ENCODE measurements at places on chromosomes 13 and 19. TPM values are rescaled to one million over a fixed set of nuclear protein-coding genes. Genes with fewer than 3 reads are reported as not detected.

GRCh38 chr19:3980353-3981251 is 4.7 kb downstream of the EEF2 start:
- DNase-seq, result peak; percentile 22

The ADAMTS10 gene
- 5.9 TPM for polyA plus RNA-seq

The IL17D gene
- 2.3 TPM for polyA plus RNA-seq

DNA sequence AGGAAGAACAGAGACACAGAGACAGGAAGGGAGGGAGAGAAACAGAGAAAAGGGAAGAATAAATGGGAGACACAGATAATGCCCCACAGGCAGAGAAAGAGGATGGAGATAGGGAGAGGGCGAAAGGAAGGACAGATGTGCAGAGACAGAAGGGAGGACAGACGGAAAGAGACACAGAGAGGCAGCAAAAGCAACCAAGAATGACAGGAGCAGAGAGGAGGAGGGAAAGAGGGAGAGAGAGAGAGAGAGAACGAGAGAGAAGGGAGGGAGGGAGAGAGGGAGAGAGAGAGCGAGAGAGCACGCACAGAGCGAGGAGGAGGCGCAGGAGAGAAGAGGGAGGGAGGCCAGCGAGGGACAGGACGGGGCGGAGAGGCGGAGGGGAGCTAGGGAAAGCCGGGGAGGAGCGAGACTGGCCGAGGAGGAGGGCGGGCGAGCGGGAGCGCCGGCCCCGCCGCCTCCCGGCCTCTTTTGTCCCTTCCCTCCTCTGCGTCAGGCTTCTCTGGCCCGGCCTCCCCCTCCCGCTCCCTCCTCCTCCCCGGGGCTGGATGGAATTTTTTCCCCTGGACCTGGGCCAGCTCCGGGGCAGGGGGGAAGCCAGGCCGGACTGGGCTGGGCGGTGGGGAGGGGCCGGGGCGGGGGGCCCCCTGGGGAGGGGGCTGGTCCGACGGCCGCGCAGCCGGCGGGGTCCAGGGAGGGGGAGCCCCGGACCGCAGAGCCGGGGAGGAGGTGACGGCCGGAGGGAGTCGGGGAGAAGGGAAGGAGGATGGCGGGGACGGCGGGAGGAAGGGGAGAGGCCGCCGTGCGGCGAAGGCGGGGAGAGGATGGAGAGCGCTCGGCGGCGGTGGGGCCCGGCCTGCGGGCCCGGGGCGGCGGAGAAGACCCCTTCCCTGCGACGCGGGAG is 4.2 kb upstream of the SPACA6 start:
- DNase-seq, result peak; percentile 90

DNA sequence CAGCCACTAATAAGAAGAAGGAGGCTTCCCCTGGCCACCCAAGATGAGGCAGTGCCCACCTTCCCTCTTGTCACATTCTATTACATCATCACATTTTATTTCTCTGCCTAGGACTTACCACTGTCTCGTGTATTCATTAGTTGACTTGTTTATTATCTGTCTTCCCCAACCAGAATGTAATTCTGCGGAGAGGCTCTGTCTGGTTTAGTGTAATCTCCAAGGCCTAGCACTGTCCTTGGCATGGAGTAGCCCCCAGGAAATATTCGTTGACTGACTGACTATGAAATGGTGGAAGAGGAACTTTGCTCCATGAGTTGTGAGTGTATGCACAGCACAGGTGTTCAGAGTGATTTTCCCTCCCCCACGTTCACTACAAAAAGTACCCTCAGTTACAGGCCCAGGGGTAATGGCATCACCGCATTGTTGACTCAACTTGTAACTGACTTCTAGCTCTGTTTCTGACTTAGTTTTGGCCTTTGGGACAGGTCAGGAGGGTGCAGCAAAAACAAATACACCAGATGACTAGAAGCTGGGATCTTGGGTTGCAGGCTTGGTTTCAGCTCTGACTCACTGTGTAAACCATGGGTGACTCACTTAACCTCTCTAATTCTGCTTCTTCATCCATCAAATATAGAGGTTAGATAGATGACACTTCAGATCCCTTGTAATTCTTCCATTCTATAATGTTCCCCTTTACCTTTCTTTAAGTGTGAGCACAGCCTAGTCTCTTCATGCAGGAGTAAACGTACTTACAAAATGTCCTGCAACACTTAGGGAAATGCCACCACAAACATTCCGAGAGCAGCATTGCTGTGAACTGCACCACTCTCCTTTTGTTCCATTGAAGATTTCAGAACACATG is 229.7 kb downstream of the KCNRG start:
- DNase-seq, result no peak

DNA sequence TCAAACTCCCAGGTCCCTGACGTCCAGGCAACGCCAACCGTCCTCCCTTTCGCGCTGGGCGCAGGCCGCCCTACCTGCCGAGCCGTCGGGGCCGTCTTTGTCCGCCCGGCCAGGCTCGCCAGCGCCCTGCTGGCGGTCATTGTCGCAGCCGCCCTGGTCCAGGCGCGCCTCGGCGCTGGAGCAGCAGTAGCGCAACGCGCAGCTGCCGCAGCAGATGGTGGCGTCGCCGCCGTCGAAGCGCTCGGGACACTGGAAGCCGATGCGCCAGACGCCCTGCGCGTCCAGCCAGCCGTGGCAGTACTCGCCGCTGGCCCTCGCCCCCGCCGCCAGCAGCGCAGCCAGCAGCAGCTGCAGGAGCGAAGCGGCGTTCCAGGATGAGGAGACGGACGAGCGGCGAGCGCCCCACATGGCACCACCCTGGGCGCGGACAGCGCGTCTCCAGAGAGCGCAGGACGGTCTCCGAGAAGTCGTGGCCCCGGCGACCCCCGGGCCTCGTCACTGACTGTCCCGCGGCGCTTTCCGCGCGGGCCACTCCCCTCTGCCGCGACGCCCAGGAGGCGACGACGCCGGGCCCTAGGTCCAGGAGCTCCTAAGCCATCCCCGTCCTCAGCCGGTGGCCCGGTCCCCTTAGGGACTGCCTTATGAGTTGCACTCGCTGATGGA is 1.1 kb downstream of the SHISA2 start:
- peak; percentile 66 for DNase-seq

The CRB3 gene
- polyA plus RNA-seq, result not detected

DNA sequence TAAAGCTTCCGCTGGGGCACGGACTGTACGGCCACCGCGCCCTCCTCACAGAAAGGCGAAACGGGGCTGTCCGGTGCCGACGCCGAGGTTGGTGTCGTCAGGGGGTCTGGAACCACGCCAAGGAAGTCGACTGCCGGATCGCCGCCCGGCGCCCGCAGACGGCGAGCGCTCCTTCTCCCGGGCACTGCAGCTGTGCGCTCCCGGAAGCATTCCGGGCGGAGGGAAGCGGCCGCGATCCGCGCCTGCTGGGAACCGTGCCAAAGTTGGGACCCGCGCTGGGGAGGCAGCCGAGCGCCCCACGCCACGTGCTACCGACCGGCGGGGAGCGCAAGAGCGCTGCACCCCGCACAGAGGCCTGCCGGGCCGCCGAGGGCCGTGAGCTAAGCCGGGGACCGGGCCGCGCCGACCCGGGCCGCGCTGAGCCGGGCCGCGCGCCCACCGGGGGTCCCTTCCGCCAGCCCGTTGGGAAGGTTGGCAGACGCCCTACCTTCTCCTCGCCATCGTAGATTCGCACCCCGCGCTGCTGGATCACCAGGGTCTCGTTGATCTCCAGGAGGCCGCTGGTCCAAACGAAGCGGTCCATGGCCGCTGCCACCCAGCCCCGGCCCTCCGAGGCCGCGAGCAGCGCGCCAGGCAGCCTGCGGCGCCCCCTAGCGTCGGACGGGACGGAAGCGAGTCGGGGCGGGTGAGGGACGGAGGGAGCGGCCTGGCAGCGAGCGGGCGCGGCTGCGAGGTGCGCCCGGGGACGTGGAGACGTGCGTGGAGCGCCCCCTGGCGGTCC is at the start of gene VPS36:
TSS of gene VPS36 (minus strand) at position 623 of the 781 bp plus-strand sequence. CDS start at position 583, 40 bp downstream.
- peak; percentile 97 for DNase-seq

DNA sequence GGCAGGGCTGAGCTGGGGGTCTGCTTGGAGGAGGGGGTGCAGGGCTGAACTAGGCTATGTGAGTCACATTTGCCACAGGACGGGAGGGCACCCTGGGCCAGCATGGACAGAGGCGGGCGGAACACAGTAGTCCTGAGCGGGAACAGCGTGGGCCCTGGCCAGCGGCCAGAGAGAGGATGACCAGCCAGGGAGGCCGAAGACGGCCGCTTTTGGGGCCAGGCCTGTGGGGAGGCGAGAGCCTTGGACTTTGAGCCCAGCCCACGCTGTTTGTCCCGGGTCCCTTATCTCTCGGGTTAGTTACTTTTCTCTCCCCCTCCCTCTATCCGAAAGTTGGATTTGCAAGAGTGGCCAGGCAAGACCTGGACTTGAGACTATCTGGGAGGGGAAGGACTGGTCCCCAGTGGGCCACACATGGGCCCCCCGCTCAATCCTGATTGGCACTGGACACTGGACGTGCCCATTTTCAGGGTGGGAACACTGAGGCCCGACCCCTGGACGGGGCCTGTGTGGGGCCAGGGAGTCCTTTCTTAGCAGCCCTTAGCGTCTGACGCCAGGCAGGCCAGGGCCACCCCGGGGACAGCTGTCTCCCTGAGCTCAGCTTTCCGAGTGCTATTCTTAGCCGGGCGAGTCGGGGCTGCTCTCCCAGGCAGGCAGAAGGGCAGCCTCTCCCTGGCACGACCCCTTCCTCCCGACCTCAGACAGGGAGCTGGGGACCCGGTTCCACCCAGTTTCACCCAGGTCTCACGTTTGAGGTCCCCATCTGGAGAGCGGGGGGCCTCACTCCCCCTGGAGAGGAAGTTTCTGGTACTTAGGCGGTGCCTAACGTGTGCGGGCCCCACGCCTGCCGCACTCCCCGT is 833 bp downstream of the GAMT start:
- peak; percentile 82 for DNase-seq

The POU2F2 gene
- polyA plus RNA-seq, result 0.49 TPM

The NAPSA gene
- 0.43 TPM for polyA plus RNA-seq

- DNase-seq, result peak; percentile 77
Measured at GRCh38 chr19:46753420-46754155, 7.3 kb upstream of the STRN4 start.

The IFNL2 gene
- polyA plus RNA-seq, result not detected

- DNase-seq, result no peak
Measured at GRCh38 chr19:4922530-4923275, 13.4 kb downstream of the UHRF1 start.

DNA sequence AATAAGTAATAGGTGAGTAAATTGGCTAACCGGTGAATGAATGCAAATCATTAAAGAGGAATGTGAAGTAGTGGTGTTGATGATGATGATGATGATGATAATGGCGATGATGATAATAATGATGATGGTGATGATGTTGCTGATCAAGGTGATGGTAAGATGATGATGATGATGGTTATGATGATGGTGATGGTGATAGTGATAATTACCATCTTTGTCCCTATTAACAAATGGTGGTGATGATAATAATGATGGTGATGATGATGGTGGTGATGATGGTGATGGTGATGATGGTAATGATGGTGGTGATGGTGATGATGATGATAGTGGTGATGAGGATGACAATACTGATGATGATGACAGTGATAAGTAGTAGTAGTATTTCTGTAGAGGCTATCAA is 452.6 kb downstream of the ZNF536 start:
- no peak for DNase-seq

GRCh38 chr13:71087006-71087405 is 780.0 kb downstream of the DACH1 start:
- DNase-seq, result no peak

DNA sequence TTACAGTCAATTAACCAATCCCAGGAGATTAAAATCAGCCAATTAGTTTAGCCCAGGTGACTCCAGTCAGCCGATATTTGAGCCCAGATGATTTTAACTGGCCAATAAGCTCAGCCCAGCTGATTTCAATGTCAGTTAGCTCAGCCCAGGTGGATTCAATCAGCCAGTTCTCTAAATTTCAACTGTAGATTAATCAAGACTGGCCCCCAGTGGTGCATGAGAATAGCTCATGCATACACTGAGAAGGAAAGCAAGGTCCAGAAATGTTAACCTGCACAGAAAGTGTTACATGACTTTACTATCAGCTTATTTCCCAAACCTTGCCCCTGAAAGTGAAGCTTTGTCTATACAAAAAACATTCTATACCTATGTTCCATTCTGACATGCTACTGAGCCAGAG is 55.4 kb upstream of the ZNF724 start:
- DNase-seq, result peak; percentile 15

DNA sequence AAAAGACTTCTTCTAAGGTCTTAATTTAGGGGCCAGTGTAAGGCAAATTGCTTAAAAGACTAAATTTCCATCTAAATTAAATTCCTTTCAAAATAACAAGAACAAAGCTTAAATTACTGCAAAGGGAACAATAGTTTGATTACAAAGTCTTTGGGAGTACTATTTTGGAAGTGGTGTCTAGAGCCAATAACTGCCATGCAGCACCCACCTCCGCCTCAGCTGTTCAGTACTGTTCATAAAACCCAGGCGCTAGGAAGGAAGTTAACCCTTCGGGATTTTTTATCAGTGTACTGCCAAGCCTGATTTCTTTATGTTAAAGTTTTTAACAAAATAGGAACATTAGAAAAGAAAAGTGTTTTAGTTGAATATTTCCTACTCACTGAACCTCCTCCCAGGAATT is 210.1 kb downstream of the LIG4 start:
- no peak for DNase-seq

DNA sequence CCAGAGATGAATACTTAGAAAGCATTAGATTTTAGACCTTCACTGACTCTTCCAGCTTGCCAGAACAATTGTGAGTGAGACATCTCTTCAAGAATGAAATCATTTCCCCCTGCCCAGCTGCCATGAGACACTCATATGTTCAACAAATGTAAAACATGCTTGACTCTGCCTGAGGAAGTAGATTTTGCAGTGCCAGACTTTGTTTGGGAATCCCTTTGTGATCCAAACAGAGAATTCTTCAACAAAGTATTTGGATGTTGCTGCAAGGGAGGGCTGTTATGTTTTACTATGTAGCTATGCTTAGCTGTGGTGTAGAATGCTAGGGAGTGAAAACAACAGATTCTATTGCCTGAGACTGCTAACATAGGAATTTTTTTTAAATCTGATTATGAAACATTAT is 416.4 kb downstream of the DCT start:
- DNase-seq, result no peak

All from SK-N-SH (cell line).